ENCODE measurements at places on chromosomes 2 and 18. TPM values are rescaled to one million over a fixed set of nuclear protein-coding genes. Genes with fewer than 3 reads are reported as not detected.

DNA sequence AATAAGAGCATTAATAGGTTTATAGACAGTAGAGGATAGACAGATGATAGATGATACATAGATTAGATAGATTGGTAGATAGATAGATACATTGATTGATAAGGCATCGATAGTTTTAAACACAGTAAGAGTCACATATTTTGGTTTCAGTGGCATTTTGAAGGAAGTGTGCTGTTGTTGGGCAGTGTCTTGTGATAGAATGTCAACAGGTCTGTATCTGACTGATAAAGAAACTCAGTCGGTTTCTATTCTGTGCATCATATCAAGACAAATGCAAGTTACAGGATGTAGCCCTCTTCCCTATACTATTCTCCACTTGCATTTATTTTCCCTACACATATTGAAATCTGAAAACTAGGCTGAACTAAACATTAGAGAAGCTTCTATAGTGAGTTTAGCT is 1229.0 kb upstream of the ZEB2 start:
- H3K4me1 ChIP-seq, result peaks cover 31% of the 10 kb centered on the region
- DNase-seq, result no peak
- no peaks in the 10 kb centered on the region for H3K36me3 ChIP-seq
- no peak overlapping the region for H3K27ac ChIP-seq
- peaks cover 17% of the 10 kb centered on the region for H3K27me3 ChIP-seq

DNA sequence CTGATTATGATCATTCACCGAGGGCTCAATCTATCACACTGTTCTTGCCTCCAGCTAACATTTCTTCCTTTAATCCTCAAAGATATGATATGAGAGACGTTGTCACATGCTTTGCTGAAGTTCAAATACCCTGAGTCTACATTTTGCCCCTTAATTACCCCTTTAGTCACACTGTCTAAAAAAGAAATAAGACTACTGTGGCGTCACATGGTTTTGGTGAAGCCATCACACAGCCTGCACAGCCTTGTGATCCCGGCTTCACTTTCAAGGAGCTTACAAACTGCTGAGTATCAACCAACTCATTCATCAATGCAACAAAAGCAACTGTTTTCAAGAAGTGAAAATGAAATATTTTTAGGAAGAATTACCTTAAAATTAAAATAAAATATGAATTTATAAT is 31.9 kb upstream of the SOCS6 start:
- H3K27me3 ChIP-seq, result peaks cover 9% of the 10 kb centered on the region
- H3K4me1 ChIP-seq, result no peaks in the 10 kb centered on the region
- no peak for DNase-seq

DNA sequence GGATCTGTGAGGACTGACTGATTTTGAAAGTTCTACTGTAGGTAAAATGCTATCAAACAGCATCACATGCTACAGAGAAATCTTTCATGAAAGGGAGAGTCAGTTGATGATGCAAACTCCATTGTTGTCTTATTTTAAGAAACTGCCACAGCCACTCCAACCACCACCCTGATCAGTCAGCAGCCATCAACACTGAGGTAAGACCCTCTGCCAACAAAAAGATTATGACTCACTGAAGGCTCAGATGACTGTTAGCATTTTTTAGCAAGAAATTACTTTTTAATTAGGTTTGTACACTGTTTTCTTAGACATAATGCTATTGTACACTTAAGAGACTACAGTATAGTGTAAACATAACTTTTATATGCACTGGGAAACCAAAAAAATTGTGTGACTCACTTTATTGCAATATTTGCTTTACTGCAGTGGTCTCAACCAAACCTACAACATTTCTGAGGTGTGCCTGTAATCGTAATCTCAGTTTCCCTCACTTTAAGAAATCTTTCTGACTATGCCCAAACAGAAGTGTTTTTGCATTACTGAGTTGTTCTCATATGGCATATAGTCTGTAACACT is 42.8 kb downstream of the METTL8 start:
- H3K27me3 ChIP-seq, result no peaks in the 10 kb centered on the region
- peak overlapping the region; percentile 77 for H3K27ac ChIP-seq
- no peak overlapping the region for H3K4me3 ChIP-seq

Gene CNDP1
- 0.09 TPM for total RNA-seq

Gene IL18RAP
- total RNA-seq, result 6.8 TPM

Gene DNAJC5G
- total RNA-seq, result not detected

DNA sequence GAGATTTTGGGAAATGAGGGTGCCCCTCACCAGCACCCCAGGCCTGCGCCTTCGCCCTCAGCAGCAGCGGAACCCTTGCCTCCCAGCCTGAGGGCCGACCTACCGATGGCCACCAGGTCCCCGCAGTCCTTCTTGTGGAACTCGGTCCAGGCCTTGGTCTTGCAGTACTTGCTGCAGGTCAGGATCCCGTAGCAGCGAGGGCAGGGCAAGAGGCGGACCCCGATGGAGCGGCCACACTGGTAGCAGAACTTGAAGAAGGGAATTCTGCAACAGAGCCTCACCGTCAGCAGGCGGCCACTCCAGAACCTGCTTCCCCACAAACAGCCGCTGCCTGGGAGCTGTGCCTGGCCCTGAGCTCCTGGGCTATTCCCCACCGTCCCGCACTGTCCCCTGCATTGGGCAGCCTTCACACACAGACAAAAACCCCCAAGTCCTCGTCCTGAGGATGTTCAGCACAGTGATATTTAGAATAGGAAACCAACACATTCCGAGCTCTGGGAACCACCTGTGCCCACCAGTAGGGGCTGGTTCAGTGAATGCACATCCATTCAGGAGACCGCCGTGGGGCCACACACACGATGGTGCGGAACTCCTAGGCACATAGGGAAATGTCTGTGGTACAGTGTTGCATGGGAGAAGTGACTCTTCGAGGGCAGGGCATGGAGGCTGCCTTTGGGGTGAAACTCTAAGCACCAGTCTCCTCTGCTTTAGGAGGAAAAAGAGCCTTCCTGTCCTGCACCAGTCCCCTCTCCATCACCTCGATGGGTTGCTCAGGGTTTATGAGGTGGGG is 45.6 kb downstream of the GPC1 start:
- H3K4me1 ChIP-seq, result no peaks in the 10 kb centered on the region
- H3K27ac ChIP-seq, result no peak overlapping the region
- no peaks in the 10 kb centered on the region for H3K27me3 ChIP-seq
- no peak overlapping the region for H3K4me3 ChIP-seq
- DNase-seq, result no peak

- no peaks in the 10 kb centered on the region for H3K36me3 ChIP-seq
- no peaks in the 10 kb centered on the region for H3K4me1 ChIP-seq
- DNase-seq, result no peak
- H3K27me3 ChIP-seq, result no peaks in the 10 kb centered on the region
- no peak overlapping the region for H3K27ac ChIP-seq
Observed at GRCh38 chr2:223008162-223008561, 43.8 kb upstream of the KCNE4 start.

Gene UGT1A4
- not detected for total RNA-seq

- DNase-seq, result no peak
- peaks cover 23% of the 10 kb centered on the region for H3K27me3 ChIP-seq
- H3K36me3 ChIP-seq, result no peaks in the 10 kb centered on the region
- H3K4me1 ChIP-seq, result peaks cover 2% of the 10 kb centered on the region
- H3K4me3 ChIP-seq, result no peak overlapping the region
- H3K27ac ChIP-seq, result no peak overlapping the region
Observed at GRCh38 chr18:26863921-26864497, 1.5 kb downstream of the AQP4 start.

DNA sequence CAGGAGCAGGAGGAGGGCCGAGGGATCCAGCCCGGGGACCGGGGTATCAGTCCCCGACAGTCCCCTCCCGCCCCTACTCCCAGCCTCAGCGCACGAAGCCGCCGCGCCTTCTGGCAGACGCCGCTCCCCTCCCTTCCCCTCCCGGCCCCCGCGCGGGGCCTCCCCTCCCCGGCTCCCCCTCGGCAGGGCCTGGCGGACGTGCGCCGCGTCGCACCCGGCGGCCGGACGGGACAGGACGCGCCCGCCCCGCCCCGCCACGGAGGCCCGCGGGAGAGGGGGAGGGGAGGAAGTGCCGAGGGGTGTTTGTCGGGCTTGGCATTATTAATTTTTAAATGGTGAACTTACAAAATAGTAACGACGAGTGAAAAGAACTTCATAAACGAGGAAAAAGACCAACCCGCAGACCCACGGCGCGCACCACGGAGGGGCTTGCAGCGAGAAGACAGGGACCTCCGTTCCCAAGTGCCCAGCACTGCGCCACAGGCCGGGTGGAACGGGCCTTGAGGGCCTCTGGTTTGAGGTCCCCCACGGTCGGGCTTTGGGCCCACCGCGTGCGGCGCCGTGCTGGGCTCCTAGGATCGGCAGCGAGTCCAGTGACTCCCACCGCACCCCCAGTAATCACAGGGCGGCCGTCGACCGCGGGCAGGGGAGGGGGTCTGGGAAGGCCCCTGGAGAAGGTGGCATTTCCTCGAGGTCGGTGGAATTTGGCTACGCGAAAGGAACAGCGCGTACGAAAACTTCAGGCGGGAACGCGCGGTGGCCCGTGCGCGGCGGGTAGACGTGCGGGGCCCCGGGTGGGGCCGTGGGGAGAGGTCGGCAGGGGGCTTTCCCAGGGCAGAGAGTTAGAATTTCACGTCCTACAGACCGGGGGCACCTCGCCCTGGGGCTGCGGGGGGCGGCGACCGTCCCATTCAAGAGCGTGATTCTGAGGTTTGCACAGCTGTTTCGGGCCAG is 954 bp upstream of the CTDSP1 start:
- no peaks in the 10 kb centered on the region for H3K27me3 ChIP-seq
- peaks cover 35% of the 10 kb centered on the region for H3K4me1 ChIP-seq
- DNase-seq, result peak; percentile 64

DNA sequence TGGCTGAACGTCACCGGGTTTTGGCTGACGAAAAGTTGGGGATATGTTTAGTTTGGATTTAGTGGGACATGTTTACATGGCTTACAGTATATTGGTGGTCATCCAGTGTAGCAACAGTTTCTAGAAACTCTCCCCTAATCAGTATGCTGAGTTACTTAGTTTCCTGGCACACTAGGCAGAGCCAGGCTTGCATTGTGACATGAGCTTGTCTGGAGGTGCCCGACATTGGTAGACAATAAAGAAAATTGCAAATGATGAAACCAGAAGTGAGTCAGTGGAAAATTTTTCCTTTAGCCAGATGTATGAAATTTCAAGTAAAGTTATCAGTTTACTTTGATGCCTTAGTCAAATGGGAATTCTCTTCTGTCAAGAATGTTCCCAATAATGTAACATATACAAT is 276.1 kb downstream of the RDH14 start:
- no peaks in the 10 kb centered on the region for H3K4me1 ChIP-seq
- DNase-seq, result no peak
- no peak overlapping the region for H3K4me3 ChIP-seq

GRCh38 chr2:227480528-227480927 is 8.6 kb downstream of the AGFG1 start:
- no peak overlapping the region for H3K4me3 ChIP-seq
- DNase-seq, result no peak
- peaks cover 29% of the 10 kb centered on the region for H3K36me3 ChIP-seq
- H3K27me3 ChIP-seq, result no peaks in the 10 kb centered on the region

DNA sequence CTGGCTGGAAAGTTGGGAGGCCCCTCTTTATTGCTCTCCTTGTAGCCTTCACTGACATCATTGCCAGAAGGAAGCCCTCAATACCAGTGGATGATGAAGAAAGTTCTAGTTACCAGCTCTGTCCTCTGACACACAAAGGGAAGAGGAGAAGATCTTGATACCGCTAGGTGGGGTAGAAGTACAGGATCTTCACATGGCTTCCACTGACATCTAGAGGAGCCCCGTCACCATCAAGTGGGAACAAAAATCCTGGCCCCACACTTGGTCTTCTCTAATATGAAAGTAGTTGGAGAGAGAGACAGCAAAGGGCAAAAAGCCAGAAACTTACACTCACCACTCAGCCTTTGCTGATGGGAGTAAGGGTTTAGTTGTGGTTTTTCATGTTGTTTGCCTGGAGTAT is 12.4 kb downstream of the XIRP2 start:
- no peaks in the 10 kb centered on the region for H3K27me3 ChIP-seq
- no peak overlapping the region for H3K27ac ChIP-seq
- H3K4me3 ChIP-seq, result no peak overlapping the region
- H3K4me1 ChIP-seq, result no peaks in the 10 kb centered on the region
- H3K36me3 ChIP-seq, result no peaks in the 10 kb centered on the region

GRCh38 chr2:189466046-189466445 is 24.8 kb downstream of the WDR75 start:
- H3K4me1 ChIP-seq, result peaks cover 3% of the 10 kb centered on the region
- no peak overlapping the region for H3K27ac ChIP-seq
- DNase-seq, result no peak
- no peaks in the 10 kb centered on the region for H3K27me3 ChIP-seq
- no peak overlapping the region for H3K4me3 ChIP-seq

DNA sequence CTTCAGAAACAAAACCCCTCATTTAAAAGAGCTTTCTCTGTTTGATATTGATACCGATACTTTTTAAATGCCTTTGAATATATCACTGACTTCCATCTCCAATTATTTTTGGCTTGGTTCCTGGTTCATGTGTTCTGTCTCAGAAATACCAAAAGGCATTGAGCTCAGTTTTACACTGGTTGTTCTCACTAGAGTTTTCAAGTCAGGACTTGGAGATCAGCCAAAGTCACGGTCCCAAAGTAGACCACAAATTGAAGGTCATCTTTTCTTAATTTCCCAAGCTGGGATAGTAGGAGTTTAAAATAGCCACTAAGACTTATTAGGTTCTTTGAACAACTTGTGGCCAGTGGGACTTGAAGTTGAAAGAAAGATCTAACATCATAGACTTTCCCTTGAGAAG is 24.2 kb downstream of the DHRS9 start:
- no peak overlapping the region for H3K27ac ChIP-seq
- H3K4me1 ChIP-seq, result peaks cover 35% of the 10 kb centered on the region
- H3K4me3 ChIP-seq, result no peak overlapping the region
- peaks cover 2% of the 10 kb centered on the region for H3K36me3 ChIP-seq

- H3K4me1 ChIP-seq, result no peaks in the 10 kb centered on the region
- H3K27ac ChIP-seq, result no peak overlapping the region
- H3K4me3 ChIP-seq, result no peak overlapping the region
- no peaks in the 10 kb centered on the region for H3K36me3 ChIP-seq
- no peak for DNase-seq
Observed at GRCh38 chr2:226739545-226740030, 60.0 kb downstream of the IRS1 start.

Gene DQX1
- total RNA-seq, result 0.39 TPM

DNA sequence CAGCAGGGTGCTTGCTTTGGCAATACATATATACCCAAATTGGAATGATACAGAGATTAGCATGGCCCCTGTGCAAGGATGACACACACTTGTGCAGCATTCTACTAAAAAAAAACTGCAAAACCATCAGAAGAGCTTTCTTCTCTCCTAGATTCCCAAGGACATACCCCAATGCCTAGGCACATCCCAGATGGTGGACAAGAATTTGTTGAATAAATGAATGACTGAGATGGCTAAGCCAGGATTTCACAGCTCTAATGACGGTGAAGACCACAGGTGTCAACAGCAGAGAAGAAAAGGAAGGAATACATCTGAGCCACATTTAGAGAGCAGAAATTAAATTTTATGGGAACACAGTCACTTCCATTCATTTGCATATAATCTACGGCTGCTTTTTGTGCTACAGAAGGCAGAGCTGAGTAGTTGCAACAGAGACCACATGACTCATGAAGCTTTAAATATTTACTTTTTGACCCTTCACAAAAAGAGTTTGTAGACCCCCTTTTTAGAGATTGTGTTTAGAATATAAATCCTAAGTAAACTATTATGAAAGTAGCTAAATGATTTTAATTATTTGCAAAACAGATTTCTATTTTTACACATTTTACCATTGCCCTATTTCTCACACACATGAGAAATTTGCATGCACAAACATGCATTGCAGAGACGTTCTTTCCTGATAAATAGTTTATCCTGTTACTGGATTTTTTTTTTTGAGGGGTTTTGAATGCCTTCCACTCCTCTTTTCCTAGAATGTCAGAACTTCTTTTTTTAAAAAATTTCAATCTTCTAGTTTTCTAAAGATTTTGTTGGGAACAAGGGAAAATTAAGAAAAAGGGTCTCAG is 119.0 kb downstream of the PMAIP1 start:
- H3K36me3 ChIP-seq, result no peaks in the 10 kb centered on the region
- H3K27me3 ChIP-seq, result peaks cover 5% of the 10 kb centered on the region
- no peak for DNase-seq
- H3K4me1 ChIP-seq, result no peaks in the 10 kb centered on the region
- H3K4me3 ChIP-seq, result no peak overlapping the region
- H3K27ac ChIP-seq, result no peak overlapping the region
